ENCODE measurements at places on chromosomes 13 and 19.
A peak's percentile ranks its signal among the peaks of the same experiment; 100 is the strongest.

DNA sequence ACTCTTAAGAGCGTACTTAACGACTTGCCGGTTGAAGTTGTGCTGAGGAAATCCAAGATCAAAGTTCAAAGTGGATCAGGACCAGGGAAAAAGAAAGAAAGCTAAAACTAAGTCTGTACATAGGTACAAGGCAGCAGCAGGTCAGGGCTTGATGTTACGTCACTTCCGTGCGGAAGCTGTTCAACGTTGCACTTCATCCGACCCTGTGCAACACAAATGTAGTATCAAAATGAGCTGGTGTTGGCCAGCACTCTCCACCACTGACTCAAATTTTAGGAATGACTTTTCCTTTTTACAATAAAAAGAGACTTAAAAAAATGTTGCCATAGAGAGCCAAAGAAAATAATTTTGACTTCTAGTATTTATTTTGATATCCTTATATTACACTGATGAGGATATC, 1315.4 kb downstream of the EFNB2 start:
- no peak for DNase-seq

DNA sequence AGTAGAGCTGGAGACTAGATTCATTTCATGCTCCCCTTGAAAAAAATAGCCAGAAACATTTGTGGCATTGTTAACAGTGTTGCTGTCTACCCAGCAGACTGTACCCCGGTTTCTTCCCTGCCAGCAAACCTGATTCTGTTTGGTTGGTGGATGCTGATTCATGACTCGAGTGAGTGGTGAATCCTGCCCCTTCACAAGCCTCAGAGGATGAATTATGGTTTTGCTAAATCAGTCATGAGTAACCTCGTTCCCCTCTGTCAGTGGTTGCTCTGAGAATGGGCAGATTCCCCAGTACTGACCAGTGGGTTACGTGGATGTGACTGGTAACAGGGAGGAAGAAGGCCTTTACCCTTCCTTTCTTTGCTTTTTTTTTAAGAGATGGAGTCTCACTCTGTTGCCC, 10.1 kb downstream of the NLRP12 start:
- DNase-seq, result no peak

DNA sequence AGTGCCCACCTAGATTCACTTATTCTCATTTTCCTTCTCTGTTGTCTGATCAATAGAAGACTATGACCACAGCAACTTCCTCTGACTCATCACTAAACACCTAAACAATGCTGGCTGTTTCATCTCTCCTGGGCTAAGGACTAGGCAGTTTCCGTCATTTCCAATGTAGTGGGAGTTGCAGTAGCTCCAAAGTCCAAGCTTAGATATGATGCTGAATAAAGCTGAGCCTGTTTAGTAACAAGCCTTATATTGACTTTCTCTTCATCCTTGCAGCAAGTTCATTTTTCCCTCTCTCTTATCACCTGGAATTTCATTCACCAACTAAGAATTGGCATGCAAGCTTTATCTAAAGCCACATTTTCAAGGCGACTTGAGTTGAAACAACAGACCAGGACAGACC, 53.5 kb upstream of the PCDH9 start:
- no peak for DNase-seq

DNA sequence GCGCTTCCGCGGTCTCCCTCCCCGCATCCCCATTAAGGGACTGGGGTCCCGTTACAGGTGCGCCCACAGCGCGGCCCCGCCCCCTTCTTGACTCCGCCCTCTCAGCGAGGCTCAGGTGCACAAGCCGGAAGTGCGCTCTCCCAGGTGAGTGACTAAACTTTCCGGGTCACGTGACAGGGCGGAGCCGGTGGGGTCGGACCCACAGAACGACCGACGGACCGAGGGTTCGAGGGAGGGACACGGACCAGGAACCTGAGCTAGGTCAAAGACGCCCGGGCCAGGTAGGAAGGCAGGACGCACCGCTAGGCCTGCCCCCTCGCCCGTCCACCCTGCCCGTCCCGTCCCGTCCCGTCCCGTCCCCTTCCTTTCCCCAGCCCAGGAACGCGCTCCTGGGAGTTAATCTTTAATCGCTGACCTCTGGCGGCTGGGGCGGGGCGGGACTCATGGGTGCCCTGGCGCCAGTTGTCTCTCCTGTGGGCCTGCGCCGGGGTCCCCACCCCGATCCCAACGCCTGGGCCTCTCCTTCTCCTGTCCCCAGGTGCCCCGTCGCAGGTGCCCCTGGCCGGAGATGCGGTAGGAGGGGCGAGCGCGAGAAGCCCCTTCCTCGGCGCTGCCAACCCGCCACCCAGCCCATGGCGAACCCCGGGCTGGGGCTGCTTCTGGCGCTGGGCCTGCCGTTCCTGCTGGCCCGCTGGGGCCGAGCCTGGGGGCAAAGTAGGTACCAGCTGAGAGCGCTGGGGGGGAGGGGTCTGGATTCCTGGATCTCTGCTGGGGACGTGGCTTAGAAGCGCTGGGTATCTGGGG, at the start of gene CRB3:
TSS of gene CRB3 (plus strand) at position 202 of the 804 bp plus-strand sequence. CDS start at position 633, 431 bp downstream.
- DNase-seq, result peak; percentile 31
